ENCODE measurements at places on chromosomes 5 and 9. TPM values are rescaled to one million over a fixed set of nuclear protein-coding genes. Genes with fewer than 3 reads are reported as not detected.

DNA sequence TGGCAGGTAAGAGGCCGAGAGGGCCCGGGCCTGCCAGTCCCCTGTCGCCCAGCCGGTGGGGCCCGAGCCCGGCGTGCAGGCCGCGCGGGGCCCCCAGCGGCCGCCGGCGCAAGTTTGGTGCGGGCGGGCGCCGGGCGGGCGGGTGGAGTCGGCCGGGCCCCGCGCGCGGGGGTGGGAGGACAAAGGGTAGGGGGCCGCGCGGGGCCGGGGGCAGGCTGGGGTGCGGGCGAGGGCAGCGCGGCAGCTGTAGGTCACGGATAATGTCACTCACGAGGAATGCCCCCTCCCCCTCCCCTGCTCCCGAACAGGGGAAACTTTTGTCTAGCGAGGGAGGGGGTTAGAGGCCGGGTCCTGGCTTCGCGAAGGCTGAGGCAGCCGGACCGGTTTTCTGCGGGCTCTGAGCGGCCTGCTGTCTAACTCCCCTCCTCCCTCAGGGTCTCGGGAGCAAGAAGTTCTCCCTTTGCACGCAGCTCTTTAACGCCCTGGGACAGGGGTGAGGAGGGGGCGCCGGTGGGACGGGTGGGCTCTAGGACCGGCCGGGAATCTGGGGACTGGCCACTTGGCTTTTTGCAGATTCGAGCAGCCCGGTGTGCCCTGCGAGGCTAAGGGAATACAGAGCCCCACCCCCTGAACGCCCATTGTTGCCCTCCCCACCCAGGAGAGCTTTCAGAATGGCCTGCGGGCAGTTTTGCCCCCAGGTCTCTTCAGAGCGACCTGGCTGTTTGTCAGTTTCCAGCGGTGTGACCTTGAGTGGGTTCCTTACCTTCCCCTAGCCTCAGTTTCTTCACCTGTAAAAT lies 21.3 kb upstream of the NDST1 start:
- DNase-seq, result peak; percentile 66

- DNase-seq, result no peak
Measured at GRCh38 chr9:33649463-33649862, 125.4 kb downstream of the ANKRD18B start.

The PPIP5K2 gene
- total RNA-seq, result 60.3 TPM

DNA sequence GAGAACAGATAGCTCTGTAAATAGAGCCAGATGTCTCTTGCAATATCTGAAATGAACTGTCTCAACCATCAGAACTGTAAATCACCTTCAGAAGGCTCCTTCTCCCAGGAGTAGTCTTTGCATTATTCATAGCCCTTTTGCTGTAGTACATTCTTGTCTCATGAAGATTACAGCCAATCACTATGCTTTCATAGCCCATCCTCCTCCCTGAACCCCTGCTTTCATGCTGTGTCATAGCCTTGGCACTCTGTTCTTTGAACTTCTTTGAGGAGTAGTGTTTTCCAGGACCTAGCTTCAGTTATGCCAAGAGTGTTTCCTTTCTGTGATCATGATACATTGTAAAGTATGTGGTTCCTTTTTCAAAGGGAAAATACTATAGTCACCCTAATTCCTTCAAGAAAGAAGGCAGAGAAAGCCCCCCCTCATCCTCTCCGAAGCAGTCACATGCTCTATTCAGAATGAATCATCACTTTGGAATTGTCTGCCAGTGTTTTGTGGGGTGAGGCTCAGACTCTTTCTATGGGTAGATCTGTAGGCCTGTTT lies 61.1 kb downstream of the GRIA1 start:
- peak; percentile 55 for DNase-seq

DNA sequence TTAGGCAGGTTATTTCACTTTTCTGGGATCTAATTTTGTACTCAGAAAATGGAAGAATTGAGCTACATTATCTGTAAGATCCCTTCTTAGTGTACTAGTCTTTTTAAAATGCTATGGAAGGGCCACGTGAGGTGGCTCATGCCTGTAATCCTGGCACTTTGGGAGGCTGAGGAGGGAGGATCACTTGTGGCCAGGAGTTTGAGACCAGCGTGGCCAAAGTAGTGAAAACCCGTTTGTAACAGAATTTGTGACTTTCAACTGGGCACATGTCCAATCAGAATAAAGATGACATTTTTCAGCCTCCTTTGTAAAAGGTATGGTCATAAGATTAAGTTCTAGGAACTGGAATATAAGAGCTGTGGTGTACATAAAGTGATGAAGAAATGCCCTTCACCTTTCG lies 3.1 kb upstream of the RAB3C start:
- no peak for DNase-seq

The QRFP gene
- not detected for total RNA-seq

DNA sequence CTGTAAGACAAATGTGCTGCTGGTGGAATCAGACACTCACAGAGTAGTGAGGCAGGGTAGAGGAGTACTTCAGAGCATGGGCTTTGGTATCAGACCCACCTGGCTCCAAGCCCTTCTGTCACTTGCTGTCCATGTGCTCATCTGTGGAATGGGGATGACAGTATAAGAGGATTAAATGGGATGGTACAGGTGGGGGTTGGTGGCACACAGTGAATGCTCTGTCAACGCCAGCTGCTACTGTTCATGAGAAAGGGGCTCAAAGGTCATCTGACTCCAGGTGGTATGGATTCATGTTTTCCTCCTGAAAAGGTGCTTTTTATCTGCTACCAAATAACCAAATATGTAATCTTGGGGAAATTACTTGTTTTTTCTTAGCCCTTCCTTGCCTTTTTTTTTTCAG lies 23.0 kb upstream of the PPARGC1B start:
- DNase-seq, result no peak

- no peak for DNase-seq
Measured at GRCh38 chr9:126490214-126490631, 123.5 kb upstream of the LMX1B start.

- DNase-seq, result no peak
Measured at GRCh38 chr9:73906671-73907070, 590.5 kb upstream of the RORB start.

GRCh38 chr5:18483451-18483850 lies 849.2 kb downstream of the TAF11L14 start:
- DNase-seq, result peak; percentile 34

DNA sequence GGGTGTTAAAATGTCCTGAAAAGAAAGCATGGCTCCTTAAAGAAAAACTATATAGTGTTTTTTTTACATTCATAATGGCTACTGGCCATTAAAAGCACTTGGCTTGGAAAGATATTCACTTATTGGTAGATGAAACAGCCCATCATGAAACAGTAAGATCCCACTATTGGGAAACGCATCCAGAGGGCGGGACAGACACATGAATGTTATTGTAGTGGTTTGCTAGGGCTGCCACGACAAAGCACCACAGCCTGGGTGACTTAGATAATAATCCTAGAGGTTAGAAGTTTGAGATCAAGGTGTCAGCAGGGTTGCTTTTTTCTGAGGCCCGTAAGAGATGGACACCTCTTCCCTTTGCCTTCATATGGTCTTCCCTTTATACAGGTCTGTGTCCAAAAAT lies 139.4 kb upstream of the ANKH start:
- no peak for DNase-seq

The RASGRF2 gene
- total RNA-seq, result 1.1 TPM

DNA sequence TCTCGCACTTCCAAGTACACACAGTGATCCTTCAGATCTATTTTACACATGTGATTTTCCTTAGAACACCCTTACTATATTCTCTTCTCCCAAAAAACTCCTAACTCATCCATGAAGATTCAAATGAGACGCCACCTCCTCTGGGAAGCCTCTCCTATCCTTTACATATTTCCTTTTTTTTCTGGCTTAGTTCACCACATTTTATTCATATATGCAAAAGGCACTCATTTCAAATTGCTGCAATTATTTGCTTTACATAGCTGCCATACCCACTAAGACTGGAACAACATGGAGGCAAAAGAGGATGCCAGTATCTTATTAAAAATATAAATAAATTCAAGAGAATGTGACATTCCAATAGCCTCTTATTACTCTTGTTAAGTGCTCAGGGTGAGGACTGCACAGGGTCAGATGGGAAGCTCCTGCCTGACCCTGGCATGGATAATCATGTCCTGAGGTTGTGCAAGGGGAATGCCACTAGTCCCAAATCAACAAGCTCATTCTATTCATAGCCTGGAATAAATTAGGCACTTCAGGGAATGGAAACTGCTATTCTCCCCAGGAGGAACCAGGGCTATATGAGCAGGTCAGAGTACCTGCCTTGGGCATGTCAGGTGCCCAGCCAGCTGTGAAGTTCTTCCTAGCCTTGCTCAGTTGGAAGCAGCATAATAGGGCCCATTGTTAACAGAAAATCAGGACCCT lies 262.9 kb downstream of the FBXL17 start:
- no peak for DNase-seq

DNA sequence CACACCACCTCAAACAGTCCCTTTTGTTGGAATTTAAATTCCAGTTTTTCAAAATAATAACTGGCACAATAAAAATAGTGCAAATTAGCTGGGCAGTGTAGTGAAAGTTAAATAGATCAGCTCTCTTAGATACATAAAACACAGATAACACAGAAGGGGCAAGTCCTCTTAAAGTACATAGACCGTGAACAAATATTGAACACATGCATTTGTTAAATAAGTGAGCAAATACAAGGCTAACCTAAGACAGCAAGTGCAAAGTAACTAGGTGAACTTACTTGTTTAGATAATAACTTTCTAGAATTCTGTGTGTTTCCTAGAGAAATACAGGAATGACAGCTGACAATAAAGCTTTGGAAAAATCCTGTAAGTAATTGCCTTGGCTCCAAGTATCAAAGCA lies 280.1 kb downstream of the DOCK8 start:
- DNase-seq, result no peak

- no peak for DNase-seq
Measured at GRCh38 chr9:122821278-122821943, 7.0 kb downstream of the PDCL start.

The SLC46A2 gene
- total RNA-seq, result not detected

- no peak for DNase-seq
Measured at GRCh38 chr9:81002906-81003305, 686.4 kb downstream of the TLE1 start.

DNA sequence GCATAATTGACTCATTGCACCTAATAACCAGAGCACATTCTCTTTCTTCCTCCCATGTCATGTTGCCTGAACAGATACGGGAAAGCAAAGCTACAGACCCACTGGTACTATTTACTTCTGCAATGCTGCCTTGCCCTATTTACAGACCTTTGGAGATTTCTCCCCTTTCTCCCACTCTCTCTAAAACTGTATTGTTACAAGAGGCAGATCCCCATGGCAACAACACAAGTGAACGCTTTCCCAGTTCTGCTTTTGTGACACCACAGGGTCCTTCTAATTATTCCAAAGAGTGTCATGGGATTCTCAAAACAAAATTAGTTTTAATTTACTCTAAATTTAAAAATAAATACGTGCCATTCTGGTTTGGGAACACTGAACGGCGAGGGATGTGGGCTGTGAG lies 104.7 kb downstream of the KCTD16 start:
- DNase-seq, result no peak

The AQP3 gene
- total RNA-seq, result 3.5 TPM

- DNase-seq, result no peak
Measured at GRCh38 chr5:42366051-42366450, 57.2 kb upstream of the GHR start.
